ENCODE measurements at places on chromosomes 7 and 10. TPM values are rescaled to one million over a fixed set of nuclear protein-coding genes. Genes with fewer than 3 reads are reported as not detected.

The MPP7 gene
- 5.1 TPM for total RNA-seq

The ADD3 gene
- 30.3 TPM for total RNA-seq

The ZP3 gene
- 7.8 TPM for total RNA-seq

The NAT16 gene
- not detected for total RNA-seq

The SLC26A3 gene
- not detected for total RNA-seq

The TMEM196 gene
- not detected for total RNA-seq

The PAPOLB gene
- not detected for total RNA-seq

DNA sequence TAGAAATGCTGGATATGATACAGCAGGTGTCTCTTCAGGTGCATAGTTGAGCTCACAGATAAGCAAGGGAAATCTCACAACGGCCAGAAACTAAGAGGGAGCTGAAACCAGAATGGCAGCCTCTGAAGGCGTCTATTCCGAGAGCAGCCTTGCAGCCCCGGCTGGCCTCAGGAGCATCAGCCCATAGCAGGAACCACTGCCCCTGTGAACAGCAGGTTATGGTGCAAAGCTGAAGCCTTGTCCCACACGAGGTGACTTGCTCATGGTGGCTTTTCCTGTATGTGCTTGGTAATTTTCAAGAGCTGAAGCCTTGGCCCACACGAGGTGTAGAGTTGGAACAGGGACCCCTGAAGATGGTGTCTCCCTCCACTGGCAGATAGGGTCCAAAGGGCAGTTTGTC lies 33.2 kb downstream of the BNIP3 start:
- DNase-seq: no peak

DNA sequence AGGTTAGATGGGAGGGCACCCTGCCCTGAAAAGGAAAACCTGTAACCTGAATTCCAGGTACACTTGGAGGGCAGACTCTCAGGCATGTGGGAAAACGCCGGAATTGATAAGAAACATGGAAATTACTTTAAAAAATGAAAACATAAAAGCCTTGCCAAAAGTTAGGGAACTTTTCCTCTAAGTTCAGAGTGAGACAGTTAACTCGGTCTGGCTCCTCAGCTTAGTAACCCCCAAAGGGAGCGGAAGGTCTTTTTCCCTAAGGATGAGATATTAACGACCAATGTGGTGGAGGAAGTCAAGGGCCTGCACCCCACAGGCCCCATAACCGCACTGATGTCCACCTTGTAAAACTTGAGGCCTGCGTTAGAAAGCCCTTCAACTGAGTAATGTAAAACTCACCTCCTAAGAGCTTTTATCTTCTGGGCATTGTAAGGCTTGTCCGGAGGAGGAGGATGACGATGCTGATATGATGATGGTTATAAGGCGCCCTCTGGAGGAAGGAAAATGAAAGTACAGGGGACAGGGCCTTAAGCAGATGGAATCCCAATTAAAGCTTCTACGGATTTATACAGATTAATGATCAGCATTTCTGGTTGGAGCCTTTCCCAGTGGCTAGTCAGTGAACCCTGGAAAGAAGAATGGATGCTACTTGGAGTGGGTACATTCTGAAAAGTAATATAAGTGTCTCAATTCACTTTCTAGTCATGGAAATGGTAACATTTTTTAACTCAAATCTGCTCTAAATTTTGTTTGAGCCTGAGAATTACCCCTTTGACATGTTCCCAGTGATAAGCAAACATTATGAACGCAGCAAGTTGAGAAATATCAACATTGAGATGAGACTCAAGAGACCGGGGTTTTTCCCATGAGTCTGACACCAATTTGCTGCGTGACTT lies 694 bp downstream of the COL1A2 start:
- DNase-seq: peak; percentile 75

DNA sequence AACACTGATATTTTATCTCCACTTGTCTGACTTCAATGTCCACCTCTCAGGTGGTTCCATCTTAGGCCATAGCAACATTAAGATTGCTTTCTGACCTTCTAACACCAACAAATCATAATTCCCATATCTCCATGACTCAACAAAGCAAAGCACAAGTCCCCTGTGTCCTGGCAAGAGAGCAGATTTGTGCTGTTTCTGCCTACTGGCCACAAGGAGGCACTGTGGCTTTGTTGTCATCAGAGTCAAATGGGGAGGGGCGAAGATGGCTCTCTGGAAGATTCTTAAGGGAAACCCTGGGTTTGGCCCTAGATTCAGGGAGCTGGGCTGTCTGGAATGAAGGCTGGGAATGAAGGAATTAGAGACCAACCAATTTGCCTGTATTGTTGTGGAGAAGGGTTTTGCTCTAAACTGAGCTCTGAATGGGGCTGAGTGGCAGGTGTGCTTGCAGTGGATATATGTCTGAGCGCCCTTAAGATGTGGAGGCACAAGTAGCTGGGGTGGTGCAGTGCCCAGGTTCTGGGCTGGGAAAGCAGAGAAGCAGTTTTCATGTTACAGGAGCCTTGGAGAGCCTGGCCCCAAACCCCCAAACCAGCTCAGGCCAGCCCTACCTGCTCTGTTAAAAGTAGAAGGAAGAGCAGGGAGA lies 154.8 kb upstream of the PRSS58 start:
- peak; percentile 47 for DNase-seq

DNA sequence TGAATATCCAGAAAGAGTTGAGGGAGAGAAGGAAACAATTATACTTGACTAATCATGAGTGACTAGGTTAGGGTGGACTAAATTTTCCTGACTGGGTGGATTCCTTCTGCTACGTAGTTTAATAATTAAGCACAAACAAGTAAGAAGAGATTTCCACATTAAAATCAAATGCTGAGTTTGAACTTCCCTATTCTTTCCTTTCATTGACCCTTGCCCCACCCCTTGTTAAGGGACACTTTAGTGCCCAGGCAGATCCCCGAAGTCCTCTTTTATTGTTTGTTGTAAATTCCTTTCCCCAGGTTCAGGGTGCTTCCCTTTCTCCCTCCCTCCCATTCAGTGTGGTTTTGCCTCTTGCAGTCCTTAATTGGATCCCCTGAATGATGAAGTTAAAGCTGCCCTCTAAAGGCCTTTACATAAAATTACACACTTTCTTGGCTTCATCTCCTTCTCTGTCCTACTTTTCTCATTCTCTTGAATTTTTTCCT lies 8.8 kb upstream of the SPAM1 start:
- peak; percentile 4 for DNase-seq

- no peak for DNase-seq
Measured at GRCh38 chr7:79979437-79979836, 155.2 kb upstream of the GNAI1 start.

DNA sequence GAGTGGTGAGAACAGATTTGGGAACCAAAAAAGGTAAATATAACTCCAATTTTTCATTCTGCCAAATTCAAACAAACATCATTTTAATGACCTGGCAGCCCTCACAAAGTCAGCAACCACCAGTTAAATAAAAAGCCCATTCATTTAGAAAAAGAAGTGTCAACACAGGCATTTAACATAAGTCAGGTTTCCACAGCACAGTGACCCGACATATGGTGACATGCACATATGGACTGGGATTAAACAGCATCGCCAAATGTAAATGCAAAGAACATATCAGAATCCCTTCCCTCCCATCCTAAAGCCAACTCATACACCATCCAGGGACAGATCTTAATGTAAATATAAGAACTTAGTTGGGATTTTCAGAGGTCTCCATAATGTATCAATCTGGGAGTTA lies 293.2 kb downstream of the FGFR2 start:
- DNase-seq: no peak

GRCh38 chr10:101748496-101748895 lies 27.4 kb downstream of the FGF8 start:
- no peak for DNase-seq

DNA sequence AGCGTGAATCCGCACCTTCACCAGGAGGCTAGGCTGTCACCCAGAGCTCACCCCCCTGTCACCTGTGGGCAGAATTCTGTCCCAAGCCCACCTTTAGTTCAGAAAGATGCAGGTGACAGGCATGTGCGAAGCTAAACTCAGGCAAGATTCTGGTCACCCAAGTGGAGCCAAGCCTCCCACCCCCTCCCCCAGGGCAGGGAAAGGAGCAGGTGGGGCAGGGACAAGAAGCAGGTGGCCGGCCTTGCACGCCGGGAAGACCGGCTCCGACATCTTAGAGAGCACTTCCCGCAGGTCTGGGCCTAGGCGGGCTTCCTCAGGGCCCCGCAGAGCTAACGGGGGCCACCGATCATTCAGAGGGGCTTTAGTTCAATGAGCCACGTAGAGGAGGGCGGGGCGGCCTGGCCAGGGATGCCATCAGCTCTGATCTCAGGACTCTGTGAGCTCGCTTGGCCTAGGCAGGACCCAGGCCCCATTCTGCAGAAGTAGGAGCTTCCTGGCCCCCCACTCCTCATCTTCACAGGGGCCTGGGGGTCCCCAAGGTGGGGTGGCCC lies 19.9 kb downstream of the UNCX start:
- DNase-seq: no peak

- DNase-seq: no peak
Measured at GRCh38 chr7:138546829-138547228, 86.8 kb downstream of the TRIM24 start.

DNA sequence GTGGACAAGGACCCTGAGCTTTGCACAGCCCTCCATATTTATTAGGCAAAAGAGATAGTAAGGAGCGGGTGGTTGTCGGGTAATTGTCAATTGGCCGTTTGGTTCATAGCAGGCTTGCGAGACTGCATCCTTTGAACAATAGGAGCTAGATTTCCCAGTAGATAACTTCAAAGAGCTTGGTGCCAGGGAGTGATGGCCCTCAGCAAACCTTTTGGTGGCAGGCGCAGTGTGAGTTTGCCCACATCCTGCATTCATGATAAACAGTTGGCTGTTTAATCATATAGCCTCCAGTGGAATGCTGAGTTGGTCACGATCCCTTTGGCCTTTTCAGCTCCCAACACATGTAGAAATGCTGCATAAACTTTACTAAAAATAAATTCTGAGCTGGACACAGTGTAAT lies 156.9 kb downstream of the AKR1D1 start:
- DNase-seq: no peak

DNA sequence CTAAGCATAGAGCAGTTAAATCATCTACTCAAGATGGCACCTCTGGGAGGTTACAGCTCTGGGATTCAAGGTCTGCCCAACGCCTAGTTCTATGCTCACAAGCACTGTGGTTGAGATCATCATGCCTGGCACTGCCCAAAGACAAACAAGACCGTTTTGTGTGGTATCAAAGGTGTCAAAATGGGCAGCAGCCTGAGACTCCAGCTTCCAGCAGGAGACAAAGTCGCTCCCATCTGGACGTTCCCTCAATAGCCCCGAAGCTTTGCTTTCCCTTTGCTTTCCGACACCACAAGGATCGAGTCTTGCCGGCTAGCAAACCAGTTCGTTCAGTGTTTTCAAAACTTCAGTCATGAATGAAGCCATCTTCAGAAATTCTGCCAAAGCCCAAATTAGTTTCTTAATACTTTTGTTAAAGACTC lies 5.1 kb downstream of the HABP2 start:
- DNase-seq: no peak
